ENCODE measurements at places on chromosomes 12 and 14.

DNA sequence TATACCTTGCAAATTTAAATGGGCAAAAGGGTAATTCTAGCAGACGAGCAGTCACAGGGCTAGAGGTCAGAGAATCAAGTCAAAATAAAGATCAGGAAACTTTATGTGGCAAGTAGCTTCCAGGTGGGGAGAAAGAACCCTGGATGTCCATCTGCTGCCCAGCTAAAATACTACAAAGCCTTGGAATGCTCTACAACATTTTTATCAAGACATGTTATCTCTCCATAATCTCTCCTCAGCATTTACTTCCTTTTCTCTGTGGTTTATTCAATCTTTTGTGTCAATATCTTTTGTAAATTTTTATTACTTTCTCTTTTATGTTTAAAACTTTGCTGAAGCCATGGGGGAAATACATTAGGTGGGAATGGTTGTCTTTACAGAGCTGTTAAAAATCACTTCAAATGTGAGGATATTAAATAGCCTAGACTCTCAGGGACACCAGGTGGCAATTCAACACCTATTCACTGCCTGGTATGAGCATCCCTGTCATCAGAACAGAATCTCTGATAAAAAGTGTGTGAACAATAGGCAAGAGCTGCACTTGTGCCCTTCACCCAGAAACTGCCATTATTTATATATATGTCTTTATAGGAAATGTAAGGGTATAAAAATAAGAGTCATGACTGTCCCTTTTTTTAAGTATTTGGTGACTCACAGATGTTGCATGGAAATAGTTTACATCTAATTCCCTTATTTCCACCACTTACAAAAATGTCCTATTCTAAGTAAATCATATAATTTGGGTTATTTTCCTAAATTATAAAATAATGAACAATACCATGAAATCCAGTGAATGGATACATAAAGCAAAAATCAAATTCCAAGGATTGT, 152.9 kb downstream of the EPS8 start:
- DNase-seq, result no peak

- no peak for DNase-seq
These were observed 602.9 kb downstream of the DIO2 start for GRCh38 chr14:79608446-79608845.

GRCh38 chr12:132131952-132132351, 12.2 kb downstream of the DDX51 start:
- no peak for DNase-seq

GRCh38 chr12:93848523-93849101, 171.4 kb downstream of the CRADD start:
- no peak for DNase-seq

GRCh38 chr14:105126126-105126980, 42.2 kb downstream of the JAG2 start:
- DNase-seq, result no peak

DNA sequence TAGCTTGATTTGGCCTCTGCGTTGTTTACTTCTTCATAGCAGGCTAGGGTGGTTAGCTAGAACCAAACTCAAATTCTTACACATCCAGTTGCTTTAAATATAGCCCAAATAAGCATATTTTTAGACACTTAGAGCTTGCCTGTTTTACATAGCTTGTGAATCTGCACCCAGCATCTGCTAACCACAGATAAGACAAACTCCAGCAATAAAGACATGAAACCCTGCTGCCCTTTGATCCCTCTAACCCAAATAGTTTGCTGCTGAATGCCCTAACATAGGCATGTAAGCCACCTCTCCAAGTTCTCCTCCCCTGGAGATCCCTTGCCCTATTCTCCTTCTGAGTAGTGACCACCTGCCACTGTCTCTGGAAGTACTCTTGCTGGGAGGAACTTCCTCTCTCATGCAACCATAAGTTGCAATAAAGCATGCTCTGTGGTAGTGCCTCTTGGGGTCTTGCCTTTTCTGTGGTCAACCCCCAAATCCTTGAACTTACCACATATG, 185.6 kb downstream of the TMEM117 start:
- DNase-seq, result no peak

DNA sequence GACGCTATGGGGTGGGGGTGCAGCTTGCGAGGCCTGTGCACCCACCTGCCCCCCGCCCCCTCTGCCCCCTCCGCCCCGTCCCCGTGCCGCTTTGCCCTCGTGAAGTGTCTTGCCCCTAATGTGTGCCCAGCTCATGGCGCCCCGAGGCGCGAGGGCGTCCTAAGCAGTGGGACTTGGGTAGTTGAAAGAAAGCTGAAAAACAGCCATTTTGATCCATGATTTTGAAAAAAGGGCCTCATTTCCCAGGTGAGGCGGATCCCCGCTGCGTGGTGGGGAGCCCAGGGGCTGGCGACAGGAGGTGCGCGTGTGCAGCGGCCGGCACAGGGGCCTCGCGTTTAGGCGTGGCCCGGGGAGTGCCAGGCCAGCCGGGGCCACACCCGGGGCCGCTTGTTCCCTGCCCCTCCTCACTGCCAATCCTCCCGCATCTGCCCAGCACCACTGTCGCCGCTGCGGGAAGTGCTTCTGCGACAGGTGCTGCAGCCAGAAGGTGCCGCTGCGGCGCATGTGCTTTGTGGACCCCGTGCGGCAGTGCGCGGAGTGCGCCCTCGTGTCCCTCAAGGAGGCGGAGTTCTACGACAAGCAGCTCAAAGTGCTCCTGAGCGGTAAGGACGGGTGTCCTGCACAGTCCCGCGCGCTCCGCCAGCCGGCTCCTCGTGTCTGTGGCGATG, 11.8 kb downstream of the ZFYVE21 start:
- DNase-seq, result no peak

DNA sequence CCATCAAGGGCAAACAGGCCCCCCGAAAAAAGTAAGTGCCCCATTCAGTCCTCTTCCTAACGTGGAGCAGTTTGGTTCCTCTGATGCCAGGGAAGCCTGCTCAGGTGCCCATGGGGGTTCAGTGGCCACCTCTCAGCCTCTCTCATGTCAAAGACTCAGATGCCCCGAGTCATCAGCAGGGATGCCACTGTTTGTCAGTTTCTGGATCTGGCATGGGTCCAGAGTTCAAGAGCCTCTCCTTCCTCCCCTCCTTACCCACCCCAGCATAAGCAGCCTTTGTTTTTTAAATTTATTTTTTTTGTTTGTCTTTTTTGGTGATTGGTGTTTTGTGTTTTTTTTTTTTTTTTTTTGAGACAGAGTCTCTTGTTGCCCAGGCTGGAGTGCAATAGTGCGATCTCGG, 11.3 kb downstream of the KMT5A start:
- DNase-seq, result no peak

GRCh38 chr14:87014856-87015255, 978.1 kb downstream of the GALC start:
- no peak for DNase-seq
